ENCODE measurements at places on chromosomes 2 and 18.
A peak's percentile ranks its signal among the peaks of the same experiment; 100 is the strongest.

- DNase-seq = no peak
These were observed 149.3 kb upstream of the HAAO start for GRCh38 chr2:42941633-42942176.

GRCh38 chr2:193985272-193985671 lies 1671.8 kb upstream of the SLC39A10 start:
- DNase-seq = no peak

DNA sequence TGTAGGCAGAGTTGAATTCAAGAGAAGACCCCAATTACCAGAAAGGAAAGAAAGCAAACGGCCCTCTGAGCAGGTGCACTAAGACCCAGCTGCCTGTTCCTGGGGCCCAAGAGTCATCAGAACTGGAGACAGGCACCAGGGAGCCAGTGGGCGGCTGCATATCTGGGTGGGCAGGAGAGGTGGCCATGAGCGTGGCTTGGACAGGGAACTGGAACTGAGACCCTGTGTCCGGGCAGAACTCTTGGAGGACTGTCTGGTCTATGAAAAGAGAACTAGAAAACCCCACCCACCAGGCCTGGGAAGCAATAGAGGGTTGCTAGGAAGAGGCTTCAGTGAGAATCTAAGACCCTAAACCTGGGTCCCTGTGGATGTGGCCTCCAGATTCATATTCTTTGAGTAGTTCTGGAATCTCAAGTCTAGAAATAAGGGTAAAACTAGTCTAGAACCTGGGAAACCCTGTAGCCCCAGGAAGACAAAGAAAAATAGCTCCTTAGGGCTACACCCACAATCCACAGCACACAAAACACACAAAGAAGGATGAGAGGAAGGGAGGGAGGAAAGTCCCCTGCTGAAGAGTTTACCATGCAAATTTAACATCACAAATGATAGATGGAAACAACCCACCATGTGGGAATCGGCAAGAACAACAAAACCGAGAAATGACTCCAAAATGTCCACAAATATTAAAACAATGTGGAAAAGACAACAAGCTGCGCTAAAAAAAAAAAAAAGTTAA lies 147.0 kb downstream of the HDAC4 start:
- no peak for DNase-seq

DNA sequence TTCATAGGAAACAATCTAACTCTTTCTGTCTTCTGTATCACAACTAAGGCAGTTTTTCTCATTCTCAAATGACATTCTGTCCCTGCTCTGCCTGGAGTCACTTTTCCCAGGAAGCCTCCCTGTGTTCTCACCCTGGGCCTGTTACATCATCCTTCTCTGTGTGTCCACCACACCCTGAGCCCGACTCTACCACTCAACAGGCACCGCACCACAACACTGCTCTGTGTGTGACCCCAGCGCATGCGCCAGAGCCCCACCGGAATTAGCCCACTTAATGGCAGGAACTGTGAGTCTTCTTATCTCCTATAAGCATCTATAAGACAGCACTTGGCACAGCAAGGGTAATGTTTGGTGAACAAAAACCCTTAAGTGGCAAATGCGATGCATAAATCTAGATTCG lies 32.3 kb downstream of the TGFBRAP1 start:
- no peak for DNase-seq

GRCh38 chr2:169590804-169591203 lies 6.7 kb downstream of the PPIG start:
- no peak for DNase-seq

GRCh38 chr18:34773961-34774766 lies 64.1 kb downstream of the DTNA start:
- peak; percentile 26 for DNase-seq

- DNase-seq = no peak
These were observed 506.7 kb upstream of the CNTNAP5 start for GRCh38 chr2:123518367-123518766.

DNA sequence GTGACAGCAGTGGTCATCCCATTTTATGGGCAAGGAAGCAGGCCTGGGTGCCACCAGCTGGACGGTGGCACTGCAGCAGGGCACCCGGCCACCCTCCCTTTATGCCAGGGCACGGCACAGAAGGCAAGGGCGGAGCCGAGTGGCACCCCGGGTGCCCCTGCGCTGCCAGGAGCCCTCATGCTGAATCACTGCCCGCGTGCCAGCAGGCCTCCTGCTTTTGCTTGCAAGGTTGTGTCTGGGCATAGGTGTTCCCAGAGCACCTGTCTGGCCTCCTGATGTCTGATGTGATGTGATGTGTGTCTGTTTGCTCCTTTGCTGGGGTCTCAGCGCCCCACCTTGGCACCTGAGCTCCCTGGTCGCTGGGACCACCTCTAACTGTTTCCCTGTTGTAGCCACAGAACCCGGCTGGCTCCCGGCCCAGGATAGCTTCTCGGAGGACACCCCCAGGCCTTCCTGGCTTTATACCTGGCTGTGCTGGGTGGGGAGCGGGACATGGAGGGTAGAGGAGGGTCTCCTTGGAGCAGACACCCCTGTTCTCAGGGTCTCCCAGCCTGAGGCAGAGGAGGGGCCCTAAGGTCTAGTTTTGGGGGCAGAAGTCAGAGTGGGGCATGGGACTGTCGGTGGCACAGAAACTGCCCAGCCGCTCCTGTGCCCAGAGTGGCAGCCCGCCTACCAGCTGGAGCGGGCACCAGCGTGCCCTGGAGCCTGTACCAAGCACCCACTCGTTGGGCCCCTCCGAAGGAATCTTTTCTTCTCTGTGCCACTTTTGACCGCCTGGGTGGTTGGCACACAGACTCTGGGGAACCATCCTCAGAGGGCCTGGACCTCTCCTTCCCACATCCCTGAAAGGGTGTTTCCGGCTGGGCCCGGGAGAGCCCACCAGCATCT lies 3.6 kb downstream of the GPC1 start:
- DNase-seq = no peak

DNA sequence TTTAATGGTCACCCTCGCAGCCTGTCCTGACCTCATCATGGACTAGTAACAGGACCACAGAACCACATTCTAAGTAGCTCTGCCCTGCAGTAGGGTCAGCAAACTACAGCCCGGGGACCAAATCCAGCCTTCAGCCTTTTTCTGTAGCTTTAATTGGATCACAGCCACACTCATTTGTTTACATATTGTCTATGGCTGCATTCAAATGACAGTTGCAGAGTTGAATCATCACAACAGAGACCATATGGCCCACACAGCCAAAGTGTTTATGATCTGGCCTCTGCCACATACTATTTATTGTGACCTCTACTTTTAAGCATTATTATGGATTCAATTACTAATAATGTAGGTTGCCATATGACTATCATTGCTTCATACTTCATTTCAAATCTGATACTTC lies 47.7 kb downstream of the MAP3K19 start:
- no peak for DNase-seq

GRCh38 chr2:37068686-37069085 lies 15.5 kb downstream of the HEATR5B start:
- no peak for DNase-seq

GRCh38 chr2:65256054-65256453 lies 28.4 kb downstream of the ACTR2 start:
- no peak for DNase-seq

DNA sequence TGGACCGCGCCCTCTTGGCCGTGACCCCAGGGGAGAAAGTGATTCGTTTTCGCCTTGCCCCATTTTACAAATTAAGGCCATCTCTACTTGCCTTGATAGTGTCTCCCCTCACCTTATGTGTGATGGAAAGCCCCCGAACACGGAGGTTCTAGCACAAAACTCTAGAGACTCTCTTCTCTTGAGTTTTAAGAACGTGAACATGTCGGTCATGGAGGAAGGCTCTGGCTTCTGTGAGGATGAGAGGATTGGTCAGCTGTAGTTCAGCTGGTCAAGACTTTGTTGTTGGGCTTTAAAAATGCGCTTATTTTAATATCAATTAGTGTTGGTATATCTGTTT lies 828 bp downstream of the DYNC1I2 start:
- DNase-seq = no peak

GRCh38 chr2:156810094-156810493 lies 373.9 kb downstream of the GPD2 start:
- DNase-seq = no peak

DNA sequence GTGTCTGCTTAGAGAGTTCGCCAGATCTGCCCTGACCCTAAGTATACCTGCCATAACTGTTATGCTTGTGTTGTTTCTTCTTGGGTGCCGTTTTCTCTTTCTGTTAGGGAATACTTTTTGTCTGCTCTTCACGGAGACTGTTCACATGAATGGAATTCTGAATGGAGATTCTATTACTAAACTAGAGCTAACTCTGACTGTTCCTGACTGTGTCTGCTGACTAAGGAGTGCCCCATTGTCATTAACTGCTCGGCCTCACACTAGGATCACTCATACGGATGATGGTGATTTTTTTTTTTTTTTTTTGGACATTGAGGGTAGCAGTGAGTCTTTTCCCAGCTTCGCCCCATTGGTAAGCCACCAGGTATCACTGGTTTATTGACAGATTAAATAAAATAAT lies 104.8 kb upstream of the SLC8A1 start:
- no peak for DNase-seq

DNA sequence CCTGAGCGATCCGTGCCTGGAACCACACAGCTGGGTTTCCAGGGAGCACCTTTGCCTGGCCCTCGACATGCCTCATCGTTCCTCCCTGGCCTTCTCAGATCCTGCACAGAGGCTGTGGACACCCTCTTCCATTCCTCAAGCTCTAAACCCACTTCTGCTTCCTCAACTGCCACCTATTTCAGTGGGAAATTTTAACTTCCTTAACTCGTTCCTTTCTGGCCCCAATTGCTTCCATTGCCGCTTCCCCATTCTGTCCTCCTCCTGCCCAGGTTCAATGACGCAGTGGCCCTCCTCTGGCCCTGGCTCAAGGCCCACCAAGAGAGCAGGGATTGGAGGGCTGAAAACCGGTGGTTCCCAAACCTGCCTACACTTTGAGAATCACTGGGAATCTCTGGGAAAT lies 4.8 kb upstream of the B3GNT7 start:
- no peak for DNase-seq

DNA sequence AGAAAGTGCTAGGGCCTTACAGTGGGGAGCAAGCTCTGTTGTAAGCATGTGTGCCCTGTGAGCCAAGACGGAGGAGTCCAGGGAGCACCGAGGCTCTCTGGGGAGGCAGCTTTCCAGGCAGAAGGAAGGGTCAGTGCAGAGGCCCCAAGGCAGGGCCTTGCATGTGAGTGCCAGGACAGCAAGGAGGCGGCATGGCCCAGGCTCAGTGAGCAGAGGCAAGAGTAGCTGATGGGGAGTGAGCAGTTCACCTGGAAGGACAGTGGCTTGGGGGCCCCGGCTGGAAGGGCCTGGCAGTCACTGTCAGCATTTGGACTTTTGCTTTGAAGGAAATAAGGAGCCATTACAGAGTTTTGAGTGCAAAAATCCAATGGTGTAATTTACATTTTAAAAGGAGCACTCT lies 223.8 kb upstream of the RAB12 start:
- DNase-seq = no peak

DNA sequence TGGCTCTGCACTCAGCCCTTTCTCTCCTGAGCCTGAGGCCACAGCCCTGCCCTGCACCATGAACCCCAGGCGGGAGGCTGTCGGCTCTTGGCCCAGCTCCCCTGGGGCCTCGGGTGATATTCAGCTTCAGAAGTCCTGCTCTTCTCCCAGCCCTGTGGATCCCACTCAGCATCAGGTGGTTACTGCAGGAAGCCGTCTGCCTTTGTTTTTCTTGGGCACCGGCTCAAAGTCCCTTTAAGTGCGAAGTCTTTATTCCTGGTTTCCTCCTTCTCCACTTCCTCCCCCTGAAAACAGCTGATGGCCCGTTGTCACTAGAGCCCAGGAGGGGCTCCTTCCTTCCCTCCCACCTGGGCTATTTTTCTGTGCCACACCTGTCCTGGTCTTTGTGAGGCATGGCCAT lies 161.5 kb upstream of the BCL2L11 start:
- DNase-seq = peak; percentile 31

DNA sequence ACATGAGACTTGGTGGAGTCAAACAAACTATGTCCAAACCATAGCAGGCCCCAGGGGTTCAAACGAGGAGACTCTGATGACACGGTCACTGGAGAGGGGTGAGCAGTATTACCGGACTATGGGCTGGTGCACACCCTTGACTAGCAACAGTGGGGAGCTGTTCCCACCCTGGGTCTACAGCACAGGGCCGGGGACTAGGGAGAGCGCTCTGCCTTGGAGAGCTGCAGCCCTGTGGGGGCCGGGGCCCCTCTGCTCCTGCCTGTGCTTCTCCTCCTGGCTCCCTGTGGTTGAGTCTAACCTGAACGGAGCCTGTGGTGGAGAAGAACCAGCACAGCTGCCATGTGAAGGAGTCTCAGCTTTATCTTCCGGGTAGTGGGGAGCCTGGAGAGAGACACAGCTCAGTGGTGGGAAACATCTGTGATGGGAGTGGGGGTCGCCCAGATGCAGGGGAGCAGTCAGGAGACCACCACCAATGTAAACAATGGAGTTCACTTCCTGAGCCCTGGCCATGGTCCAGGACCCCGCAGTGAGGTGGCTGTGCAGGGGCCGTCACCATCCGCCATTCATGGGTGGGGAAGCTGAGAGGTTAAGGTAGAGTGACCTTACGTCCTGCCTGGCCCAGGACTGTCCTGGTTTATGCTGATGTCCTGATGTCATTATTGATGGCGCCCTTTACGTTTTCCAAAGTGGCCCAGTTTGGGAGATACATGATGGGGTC lies 195.7 kb upstream of the TWIST2 start:
- no peak for DNase-seq

- DNase-seq = no peak
These were observed 62.8 kb downstream of the NABP1 start for GRCh38 chr2:191740759-191741158.

Data from small intestine (tissue), 16 donors.